Chondrocyte (in vitro differentiated cells): ENCODE measurements at places on chromosomes 4 and X. TPM values are rescaled to one million over a fixed set of nuclear protein-coding genes. Genes with fewer than 3 reads are reported as not detected.

The RTL3 gene
- total RNA-seq = 0.22 to 0.28 TPM (median 0.24 TPM) in 3 replicates

The BEX1 gene
- 6.0 to 7.0 TPM (median 7.0 TPM) in 3 replicates for total RNA-seq

The S100G gene
- not detected in 3 replicates for total RNA-seq

The NLGN4X gene
- 0.82 to 1.2 TPM in 2 of 3 replicates, not detected in the other for total RNA-seq

The TCEAL5 gene
- total RNA-seq = not detected in 3 replicates

The CFI gene
- not detected in 3 replicates for total RNA-seq

The COX7B2 gene
- total RNA-seq = not detected in 3 replicates

The PNPLA4 gene
- 11.3 to 14.3 TPM (median 11.4 TPM) in 3 replicates for total RNA-seq

The NRK gene
- total RNA-seq = 12.7 to 30.6 TPM (median 13.1 TPM) in 3 replicates

The SLC25A6 gene
- total RNA-seq = 270 to 332 TPM (median 327 TPM) in 3 replicates

The ALB gene
- total RNA-seq = not detected in 3 replicates
